ENCODE measurements at places on chromosomes 6 and 20.

DNA sequence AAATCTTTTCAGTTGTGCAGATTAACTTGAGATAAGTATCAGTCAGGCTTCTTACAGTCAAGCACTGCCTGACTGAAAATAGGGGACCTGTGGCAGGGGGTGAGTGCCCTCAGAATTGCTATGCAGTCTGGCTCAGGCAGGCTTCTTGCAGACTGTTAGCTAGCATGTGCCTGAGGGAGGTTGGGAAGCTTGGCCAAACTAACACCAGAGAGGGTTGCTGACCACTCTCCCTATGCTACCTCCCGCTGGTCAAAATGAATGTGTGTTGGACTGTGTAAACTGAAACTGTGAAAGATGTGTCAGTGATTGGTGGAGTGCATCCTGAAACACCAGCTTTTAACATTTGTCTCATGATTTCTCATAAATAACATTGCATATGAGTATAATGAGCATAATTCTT, 622.3 kb upstream of the IMPG1 start:
- no peak for DNase-seq

GRCh38 chr6:22036275-22036674, 260.6 kb downstream of the PRL start:
- DNase-seq, result peak; percentile 20

DNA sequence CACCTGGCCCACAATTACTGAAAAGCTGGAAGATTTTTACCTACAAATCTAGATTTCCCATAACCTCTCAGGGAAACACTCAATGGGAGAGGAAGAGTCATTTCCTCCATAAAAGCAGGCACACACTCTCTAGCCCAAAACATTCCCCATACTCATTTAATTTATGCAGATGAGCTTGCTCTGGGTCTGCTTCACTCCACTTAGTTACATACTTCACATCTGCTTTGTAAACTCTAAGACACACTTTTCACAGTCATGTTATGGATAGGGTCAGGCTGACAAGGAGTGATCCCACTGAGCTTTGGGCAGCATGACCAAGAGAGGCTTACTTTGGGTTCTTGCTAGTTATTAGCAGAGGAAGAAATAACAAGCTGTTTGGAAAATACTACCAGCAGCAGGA, 27.4 kb downstream of the TRPC4AP start:
- no peak for DNase-seq

GRCh38 chr6:149064001-149064659, 253.4 kb upstream of the TAB2 start:
- DNase-seq, result no peak

- no peak for DNase-seq
Observed at GRCh38 chr20:58231683-58232082, 3.2 kb upstream of the ANKRD60 start.

GRCh38 chr20:32962053-32962452, 42.2 kb downstream of the SUN5 start:
- DNase-seq, result no peak

Data from epithelial cell of prostate (primary cell).